ENCODE measurements at places on chromosomes 2 and 18.

DNA sequence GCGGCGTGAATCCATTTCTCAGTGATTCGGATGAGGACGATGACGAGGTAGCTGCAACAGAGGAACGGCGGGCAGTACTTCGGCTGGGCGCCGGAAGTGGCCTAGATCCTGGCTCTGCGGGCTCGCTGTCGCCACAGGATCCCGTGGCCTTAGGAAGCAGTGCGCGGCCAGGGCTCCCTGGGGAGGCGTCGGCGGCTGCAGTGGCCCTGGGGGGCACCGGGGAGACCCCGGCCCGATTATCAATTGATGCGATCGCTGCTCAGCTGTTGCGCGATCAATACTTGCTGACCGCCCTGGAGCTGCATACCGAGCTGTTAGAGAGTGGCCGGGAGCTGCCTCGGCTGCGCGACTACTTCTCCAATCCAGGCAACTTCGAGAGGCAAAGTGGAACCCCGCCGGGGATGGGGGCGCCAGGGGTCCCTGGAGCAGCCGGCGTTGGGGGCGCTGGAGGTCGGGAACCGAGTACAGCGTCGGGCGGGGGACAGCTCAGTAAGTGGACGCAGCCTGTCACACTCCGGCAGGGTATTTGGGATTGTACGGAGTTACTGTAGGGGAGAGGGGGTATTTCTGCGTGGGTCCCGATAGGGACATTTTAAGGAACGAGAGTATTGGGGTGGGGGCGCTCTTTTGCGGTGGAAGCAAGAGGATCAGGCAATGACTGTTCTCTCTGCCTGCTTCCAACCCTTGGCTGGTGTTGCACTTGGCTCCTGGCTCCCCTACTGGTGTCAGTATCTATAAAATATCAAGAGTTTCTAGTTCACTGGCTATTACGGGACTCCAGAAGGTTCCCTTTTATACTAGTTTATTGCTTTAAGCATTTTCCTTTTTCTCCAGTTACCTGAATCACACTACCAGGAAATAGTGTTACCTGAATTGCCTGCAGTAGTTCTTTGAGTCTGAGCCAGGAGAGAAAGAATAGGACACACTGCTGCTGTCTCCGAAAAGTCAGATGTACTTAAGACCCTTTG lies 772 bp downstream of the RELCH start:
- DNase-seq, result peak; percentile 22

- no peak for DNase-seq
These were observed 84.1 kb downstream of the CTIF start for GRCh38 chr18:48622911-48623431.

DNA sequence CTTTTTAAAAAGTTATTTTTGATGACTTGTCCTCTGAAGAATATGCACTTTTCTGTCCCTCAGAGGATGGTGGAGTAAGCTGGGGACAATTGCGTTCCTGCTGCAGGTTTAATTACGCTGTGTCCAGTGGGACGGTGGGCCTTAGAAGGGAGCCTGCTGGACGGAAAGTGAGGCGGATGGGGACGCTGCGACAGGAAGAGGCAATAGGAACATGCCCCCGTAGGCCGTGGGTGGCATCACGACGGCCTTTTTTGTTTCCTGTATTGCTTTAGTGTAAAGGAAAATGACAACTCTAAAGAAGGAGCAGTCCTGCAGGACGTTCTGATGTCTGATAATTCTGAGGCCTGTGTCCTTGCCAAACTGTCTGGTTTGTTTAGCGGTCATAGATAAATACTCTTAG lies 121.6 kb downstream of the NFATC1 start:
- no peak for DNase-seq

DNA sequence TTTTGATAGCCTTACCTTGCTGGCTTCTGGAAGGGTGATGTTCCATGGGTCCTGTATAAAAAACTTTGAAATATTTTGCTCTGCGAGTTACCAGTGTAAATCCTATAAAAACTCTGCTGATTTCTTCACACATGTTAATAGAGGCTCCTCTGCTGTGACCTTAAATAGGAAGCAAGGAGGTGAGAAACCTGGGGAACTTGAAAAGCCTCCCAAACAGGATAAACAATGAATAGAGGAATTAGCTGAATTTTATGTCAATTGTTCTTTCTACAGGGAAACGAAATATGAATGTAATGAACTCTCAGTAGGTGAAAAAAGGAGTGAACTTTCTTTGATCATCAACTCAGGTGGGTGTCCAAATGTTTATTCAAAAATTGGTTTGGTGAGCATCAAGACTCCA lies 10.8 kb upstream of the CCL20 start:
- no peak for DNase-seq
